Suppressor macrophage treated with lipopolysaccharide for 1 hour (primary cell): ENCODE measurements at places on chromosomes 16 and 17.

DNA sequence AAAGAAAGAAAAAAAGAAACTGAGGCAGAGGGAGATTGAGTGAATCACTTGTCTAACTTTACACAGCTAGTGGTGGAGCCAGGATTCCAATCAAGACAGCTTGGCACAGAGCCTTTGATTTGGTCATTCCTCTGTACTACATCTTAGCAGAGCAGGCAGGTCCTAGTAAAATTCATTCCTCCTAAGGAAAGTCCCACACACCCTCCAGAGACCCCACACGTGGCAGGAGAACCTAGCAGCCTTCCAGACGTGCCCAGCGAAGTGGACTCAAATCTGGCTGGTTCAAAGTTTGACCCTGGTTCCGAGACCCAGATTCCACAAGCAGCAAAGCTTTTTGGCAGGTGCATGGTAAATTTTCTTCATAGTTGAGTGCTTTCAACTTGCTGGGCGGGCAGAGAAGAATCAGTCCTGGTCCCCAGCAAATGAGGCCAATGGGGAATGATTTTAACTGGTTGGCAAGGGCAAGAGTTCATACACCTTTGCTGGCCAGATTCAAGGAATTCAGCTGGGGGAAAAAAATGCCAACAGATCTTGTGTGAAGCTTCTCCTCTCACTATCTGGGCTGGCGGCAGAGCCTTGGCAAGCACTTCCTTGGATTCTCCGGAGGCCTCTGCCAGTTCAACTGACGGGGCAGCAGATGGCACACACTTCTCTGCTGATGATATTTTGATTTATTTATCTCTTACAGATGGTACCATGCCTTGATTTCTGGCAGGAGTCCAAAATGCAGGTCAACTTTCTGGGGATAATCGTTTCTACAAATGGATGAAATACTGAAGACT, 82.4 kb downstream of the GSG1L start:
- no peak for DNase-seq

GRCh38 chr16:17106243-17106791, 364.4 kb downstream of the XYLT1 start:
- peak; percentile 68 for DNase-seq

- no peak for DNase-seq
These were observed 171.1 kb downstream of the ABCC12 start for GRCh38 chr16:47984669-47985068.

- no peak for DNase-seq
These were observed 503.9 kb downstream of the HAPSTR1 start for GRCh38 chr16:9595393-9595792.

- DNase-seq: no peak
These were observed 13.5 kb downstream of the TBX4 start for GRCh38 chr17:61465550-61466237.

GRCh38 chr16:47136099-47136842, 7.5 kb downstream of the NETO2 start:
- no peak for DNase-seq

GRCh38 chr16:76780556-76780955, 410.4 kb upstream of the MON1B start:
- DNase-seq: no peak

DNA sequence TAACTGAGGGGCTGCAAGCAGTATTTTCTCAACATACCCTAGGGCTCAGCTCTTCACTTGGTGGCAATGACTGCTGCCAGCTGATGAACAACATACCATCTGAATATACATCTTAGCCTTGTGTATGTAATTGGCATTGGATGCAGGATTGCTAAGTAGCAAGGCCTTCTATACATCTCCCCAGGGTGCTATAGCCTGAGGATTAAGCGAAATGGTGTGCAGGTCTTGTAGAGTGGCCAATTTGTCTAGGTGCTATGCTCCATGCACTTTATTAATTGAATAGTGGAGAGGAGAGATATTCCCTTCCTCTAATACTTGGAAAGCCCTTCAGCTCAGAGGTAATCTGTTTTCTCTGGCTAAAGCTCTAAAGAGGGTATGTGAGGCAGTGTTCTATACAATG, 71.9 kb downstream of the KIF2B start:
- no peak for DNase-seq

GRCh38 chr16:85281181-85281580, 168.9 kb upstream of the CIBAR2 start:
- DNase-seq: no peak

GRCh38 chr16:3467921-3468320, 24.4 kb downstream of the NAA60 start:
- peak; percentile 60 for DNase-seq

DNA sequence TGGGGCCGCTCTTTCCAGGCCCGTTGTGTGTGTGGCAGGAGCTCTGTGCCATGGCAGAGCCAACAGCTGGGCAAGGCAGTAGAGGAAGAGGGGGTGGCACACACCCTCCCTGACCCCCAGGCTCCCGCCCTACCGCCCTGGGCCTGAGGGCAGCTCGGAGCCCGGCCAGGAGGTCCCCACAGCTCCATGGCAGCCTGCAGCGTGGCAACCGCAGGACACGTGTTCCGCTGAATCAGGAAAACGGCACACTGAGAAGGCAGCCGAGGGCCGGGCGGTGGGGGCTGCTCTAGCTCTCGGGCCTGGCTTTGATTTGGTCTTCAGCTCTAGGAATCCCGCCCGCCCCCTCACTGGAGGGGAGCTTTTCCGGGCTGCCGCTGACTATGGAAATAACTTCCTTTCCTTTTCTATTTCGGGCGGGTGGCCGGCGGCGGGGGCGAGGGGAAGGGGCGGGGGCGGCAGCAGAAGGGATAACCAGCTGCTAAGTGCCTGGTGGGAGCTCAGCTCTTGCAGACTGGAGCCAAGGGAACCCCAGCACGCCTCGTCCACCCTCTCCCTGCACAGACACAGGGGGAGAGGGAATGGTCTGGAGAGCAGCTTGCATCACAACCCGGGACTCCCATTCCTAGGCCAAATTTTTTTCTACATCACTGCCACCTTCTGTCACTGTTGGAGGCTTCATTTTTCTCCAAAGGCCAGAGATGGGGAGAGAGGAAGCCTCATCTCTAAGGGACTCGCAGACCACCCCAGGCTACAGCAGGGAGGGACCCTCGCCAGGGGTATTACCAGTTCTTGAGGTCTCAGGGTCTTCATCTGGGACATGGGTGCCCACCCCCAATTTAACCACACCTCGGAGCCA, 24.8 kb upstream of the MRPS23 start:
- DNase-seq: peak; percentile 82

GRCh38 chr17:43587647-43588046, 41.5 kb upstream of the ETV4 start:
- no peak for DNase-seq

GRCh38 chr16:28301154-28301553, 8.8 kb downstream of the SBK1 start:
- DNase-seq: no peak
